ENCODE measurements at places on chromosomes 12 and 14. TPM values are rescaled to one million over a fixed set of nuclear protein-coding genes. Genes with fewer than 3 reads are reported as not detected.

The LRTM2 gene
- total RNA-seq: not detected

The MYH7 gene
- total RNA-seq: 0.17 TPM

The WNT5B gene
- 4.7 TPM for total RNA-seq

The SLCO1B1 gene
- not detected for total RNA-seq

The RIMBP2 gene
- not detected for total RNA-seq

The CPNE6 gene
- not detected for total RNA-seq

The PTCSC3 gene
- not detected for total RNA-seq

The CISTR gene
- not detected for total RNA-seq

The OTUB2 gene
- total RNA-seq: 3.3 TPM

The SLC5A8 gene
- not detected for total RNA-seq

The CLEC2D gene
- 407 TPM for total RNA-seq

The SDSL gene
- 2.4 TPM for total RNA-seq

The HOMEZ gene
- 11.9 TPM for total RNA-seq

The SLC7A7 gene
- total RNA-seq: not detected

The NIN gene
- total RNA-seq: 74.3 TPM

The FLRT2 gene
- not detected for total RNA-seq

The TMCC3 gene
- 0.37 TPM for total RNA-seq

The GLIPR1L1 gene
- not detected for total RNA-seq

The DIO2 gene
- total RNA-seq: not detected

The ZBTB42 gene
- total RNA-seq: 5.7 TPM

The PLBD1 gene
- total RNA-seq: not detected

The MSI1 gene
- total RNA-seq: not detected

The FOXG1 gene
- total RNA-seq: not detected

The NGB gene
- total RNA-seq: not detected

The NKX2-8 gene
- not detected for total RNA-seq

The KLRC3 gene
- not detected for total RNA-seq

The HOXC13 gene
- not detected for total RNA-seq

The KLHL33 gene
- total RNA-seq: not detected

The ARHGEF40 gene
- not detected for total RNA-seq

The STON2 gene
- 1.1 TPM for total RNA-seq

The RPL10L gene
- not detected for total RNA-seq

The SPRING1 gene
- 37.2 TPM for total RNA-seq

The LGR5 gene
- not detected for total RNA-seq

All from T-helper 1 cell treated with Interleukin-12 subunit alpha and Interleukin-12 subunit beta and Interleukin-4 antibody, amounts not matched to agents 30 ng/mL and 1 ng/mL, for 36 hours (primary cell).